ENCODE measurements at places on chromosomes 11 and 22.

DNA sequence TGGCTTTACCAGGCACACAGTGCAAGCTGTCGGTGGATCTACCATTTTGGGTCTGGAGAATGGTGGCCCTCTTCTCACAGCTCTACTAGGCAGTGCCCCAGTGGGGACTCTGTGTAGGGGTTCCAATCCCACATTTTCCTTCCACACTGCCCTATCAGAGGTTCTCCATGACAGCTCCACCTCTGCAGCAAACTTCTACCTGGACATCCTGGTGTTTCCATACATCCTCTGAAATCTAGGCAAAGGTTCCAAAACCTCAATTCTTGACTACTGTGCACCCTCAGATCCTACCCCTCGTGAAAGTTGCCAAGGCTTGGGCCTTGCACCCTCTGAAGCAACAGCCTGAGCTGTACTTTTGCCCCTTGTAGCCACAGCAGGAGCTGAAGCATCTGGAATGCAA is 108.1 kb downstream of the SOX6 start:
- no peak for DNase-seq

GRCh38 chr22:25566186-25566897 is 1.9 kb downstream of the GRK3 start:
- DNase-seq, result no peak

DNA sequence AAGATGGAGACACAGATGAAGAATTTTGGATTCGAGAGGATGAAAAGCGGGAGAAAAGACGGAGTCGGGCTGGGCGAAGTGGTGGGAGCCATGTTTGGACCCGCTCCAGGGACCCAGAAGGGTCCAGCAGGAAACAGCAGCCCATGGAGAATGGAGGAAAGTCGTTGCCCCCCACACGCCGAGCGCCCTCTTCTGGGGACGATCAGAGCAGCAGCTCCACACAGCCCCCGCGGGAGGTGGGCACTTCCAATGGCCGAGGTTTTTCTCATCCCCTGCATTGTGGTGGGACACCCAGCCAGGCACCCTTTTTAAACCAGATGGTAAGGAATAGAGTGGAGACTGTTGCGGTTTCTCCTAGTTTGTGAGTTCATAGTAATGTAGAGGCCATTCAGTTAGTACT is 22.8 kb upstream of the SLC25A18 start:
- no peak for DNase-seq

GRCh38 chr11:133147625-133148024 is 384.7 kb downstream of the OPCML start:
- DNase-seq, result no peak

DNA sequence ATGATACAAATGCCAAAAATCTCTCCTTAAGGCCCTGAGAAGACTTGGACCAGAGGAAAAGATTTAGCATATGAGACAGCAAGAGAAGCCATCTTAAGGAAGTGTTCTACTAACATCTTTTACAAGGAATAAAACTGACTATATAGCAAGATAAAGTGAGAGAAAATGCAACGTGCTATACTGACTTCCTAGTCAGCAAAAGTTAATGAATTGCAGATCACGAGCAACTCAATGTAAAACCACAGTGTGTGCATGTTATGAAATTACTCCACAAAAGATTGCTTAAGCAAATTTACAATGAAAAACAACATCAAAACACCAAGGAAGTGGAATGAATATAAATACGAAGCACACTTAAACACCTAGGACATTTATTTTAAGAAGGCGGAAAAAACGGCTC is 187.5 kb downstream of the CADM1 start:
- DNase-seq, result no peak
